ENCODE measurements at places on chromosomes 5 and 9.

- peak; percentile 79 for DNase-seq
Measured at GRCh38 chr9:16321461-16322119, 548.9 kb downstream of the BNC2 start.

DNA sequence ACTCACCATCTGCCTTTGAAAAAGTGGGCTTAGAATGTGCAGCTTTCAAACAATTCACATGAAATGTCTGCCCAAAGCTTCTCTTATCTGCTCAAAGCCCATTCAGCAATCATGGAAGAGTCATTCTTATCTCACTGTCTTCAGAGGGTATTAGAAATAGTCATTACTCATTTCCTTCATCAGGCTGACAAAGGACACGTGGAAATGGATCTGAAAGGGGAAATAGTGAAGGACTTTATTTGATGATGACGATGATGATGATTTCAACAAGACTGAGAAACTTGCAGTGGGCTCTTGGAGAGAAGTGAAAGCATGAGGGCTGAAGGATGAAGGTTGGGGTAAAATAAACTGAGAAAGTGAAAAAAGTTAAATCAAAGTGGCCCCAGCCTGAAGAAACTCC is 194.3 kb downstream of the SMARCA2 start:
- no peak for DNase-seq

GRCh38 chr9:16310278-16311110 is 560.0 kb downstream of the BNC2 start:
- no peak for DNase-seq

GRCh38 chr5:55278778-55279177 is 28.7 kb downstream of the DHX29 start:
- no peak for DNase-seq

DNA sequence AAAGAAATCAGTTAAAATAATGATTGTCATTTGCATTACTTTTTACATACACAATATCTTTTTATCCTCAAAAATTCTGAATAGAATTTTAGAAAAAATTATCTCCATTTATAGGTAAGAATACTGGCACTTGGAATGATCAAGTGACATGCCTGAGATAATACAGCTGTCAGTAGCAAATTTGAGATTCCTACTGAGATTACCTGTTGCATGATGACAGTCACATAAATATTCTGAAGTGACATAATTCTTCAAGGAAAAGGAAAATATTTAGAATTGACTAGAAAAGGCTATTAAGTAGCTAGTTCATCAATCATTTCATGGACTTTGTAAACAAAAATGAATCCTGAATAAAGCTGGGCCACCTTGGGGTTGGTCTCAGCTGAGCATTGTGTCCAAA is 15.2 kb upstream of the ENC1 start:
- no peak for DNase-seq

DNA sequence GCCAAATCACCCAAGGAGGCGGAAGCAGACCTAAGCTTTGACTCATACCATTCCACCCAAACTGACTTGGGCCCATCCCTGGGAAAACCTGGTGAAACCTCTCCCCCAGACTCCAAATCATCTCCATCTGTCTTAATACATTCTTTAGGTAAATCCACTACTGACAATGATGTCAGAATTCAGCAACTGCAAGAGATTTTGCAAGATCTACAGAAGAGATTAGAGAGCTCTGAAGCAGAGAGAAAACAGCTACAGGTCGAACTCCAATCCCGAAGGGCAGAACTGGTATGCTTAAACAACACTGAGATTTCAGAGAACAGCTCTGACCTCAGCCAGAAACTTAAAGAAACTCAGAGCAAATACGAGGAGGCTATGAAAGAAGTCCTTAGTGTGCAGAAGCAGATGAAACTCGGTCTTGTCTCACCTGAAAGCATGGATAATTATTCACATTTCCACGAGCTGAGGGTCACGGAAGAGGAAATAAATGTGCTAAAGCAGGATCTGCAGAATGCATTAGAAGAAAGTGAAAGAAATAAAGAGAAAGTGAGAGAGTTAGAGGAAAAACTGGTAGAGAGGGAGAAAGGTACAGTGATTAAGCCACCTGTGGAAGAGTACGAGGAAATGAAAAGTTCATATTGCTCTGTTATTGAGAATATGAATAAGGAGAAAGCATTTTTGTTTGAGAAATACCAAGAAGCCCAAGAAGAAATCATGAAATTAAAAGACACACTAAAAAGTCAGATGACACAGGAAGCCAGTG is 15.8 kb upstream of the TTC23L start:
- DNase-seq = no peak

DNA sequence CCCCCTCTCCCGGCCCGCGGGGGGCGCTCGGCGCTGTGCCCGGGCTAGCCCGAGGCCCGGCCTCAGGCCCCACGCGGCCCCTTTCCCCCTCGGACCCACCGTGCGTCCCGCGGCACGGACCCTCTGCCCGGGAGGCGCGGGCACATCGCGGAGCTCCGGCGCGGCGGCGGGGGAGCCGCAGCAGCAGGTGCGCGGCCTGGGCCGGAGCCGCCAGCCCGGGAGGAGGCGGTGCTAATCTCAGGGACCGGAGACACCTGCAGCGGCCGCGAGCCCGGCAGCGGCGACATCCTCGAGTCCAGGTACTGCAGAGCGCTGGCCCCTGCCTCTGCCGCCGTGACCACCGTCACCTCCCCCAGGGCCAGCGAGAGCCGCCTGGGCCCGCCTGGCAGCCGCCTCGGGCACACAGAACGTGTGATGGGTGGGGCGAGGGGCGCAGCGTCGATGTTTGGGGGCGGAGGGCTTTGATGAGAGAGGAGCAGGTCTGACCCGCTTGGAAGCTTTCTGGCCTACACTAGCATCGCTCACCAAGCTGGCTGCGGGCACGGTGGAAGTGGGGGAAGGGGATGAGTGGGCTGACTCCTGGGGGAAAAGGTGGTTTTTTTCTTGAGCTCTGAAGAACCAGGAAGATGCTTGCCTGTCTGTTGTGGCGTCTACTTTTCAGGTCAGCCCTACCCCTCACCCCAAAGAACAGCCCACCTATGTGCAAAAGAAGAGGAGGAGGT is 524 bp downstream of the CYFIP2 start:
- peak; percentile 79 for DNase-seq

DNA sequence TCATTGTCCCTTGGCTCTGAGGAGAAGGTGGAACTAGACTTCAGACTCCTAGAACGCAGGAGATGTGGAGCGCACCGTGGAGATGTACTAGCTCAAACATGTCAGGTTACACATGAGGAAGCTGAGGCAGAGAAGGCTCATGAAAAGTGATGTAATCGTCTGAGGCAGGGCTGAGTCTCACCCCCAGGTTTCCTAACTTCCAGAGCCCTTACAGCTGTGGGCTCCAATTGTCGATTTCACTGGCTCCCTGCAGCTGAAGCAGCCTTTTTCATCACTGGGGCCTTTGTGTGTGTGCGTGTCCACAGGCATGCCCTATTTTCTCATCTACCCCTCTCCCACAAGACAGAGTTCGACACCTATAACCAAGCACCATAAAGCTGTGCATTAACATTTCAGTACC is 370.6 kb downstream of the NTRK2 start:
- DNase-seq = no peak

DNA sequence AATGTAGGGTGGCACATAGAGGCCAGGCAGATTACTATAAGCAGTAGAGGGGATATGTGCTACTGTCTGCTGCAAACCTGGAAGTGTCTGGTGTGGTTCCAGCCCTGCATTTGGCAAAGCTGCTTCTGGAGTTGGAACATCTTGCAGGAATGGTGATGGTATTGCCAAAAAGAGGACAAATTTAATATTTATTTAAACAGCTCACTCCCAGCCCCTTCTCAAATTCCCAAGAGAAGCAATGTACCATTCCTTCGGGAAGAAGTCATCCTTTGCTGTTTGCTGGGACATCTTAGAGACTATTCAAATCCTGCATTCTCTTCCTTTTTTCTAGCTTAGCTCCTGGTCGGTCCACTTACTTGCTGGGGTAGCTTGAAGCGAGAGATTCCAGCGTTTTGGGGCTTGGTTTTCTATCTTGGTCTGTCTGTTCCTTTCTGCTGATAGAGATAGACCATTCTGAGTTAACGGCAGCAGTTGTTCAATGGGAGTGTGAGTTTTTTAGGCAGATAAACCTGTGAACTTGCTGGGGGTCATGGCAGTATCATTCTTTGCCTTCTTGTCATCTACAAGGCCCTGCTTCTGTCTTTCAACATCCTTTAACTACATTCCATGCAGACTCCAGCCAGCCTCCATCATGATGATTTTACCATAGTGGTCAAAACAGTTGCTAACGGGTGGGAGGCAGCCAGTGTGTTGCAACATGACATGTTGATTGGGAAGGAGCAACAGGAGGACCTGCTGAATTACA is 69.9 kb downstream of the RCL1 start:
- no peak for DNase-seq

GRCh38 chr5:36658038-36658756 is 51.8 kb downstream of the SLC1A3 start:
- DNase-seq = no peak

GRCh38 chr5:75600535-75600934 is 10.7 kb upstream of the ANKDD1B start:
- no peak for DNase-seq

- no peak for DNase-seq
Measured at GRCh38 chr5:68086857-68087256, 128.7 kb upstream of the PIK3R1 start.

GRCh38 chr5:155983954-155984353 is 343.0 kb upstream of the SGCD start:
- DNase-seq = no peak

GRCh38 chr5:16345454-16345853 is 120.1 kb downstream of the ZNF622 start:
- no peak for DNase-seq

DNA sequence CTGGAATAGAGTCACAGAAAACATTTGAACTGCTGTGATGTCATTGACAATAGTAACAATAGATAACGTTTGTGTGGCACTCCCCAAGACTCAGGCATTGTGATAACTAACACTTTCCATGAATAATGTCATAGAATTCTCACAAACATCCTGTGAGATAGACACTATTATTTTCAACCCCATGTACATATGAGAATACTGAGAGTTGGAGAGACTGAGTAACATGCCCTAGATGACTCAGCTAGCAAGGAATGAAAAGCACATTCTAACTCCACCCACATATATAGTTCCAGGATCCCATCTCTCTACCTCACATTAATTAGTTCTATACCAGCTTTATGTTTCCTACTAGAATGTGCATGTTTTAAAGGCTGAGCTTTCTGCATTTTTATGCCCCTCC is 71.4 kb downstream of the ASTN2 start:
- DNase-seq = no peak

DNA sequence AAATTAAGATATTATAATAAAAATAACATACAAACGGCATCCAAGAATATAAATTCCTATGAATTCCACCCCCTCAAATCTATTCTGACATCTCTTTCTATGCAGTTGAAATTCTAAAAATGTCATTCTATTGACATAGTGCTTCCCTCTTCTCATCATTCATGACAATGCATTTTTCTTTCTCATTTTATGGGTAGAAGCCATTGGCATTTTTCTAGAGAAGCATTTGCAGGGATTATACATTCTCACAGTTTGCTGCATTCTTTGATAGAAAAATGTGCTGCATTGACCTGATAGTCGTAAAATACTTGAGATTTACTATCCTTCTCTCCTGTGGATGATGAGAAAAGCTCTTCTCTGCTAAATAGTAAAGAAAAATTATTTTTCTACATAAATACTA is 760.9 kb upstream of the ACO1 start:
- DNase-seq = no peak

- DNase-seq = no peak
Measured at GRCh38 chr5:137461391-137462264, 37.5 kb downstream of the SPOCK1 start.

DNA sequence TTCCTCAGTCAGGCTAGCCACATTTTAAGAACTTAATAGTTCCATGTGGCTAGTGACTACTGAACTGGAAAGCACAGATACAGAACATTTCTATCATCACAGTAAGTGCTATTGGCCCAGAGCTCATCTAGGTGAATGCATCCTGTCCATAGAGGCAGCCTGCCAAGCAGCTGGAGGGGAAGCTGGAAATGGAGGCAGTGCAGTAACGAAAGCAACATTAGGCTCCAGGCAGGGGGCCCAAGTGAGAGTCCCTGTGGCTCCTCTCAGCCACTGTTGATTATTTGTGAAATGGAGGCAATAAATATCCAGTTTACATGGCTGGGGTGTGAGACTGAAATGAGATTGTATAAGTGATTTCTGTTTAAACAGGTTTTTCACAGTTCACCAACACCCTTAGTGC is 227.2 kb upstream of the KLF9 start:
- no peak for DNase-seq

- DNase-seq = no peak
Measured at GRCh38 chr5:8005416-8005815, 136.5 kb downstream of the MTRR start.

DNA sequence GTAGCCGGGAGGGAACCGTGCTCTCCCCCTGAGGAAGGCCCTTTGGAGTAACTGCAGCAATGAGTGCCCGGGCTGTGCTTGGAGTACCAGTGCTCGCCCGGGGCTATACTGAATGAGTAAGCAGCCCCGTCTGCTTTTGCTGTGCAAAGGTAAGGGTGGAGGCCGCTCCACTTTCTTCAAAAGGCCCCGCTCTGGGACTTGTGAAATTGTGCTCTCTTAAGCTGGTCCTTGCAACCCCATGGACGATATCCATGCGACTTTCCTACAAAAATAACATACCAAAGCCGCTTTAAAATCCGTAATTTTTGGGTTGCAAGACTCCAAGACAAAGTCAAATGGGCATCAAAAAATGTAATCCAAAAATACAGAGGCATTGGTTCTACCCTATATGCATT is 578 bp upstream of the TNFAIP8 start:
- no peak for DNase-seq

DNA sequence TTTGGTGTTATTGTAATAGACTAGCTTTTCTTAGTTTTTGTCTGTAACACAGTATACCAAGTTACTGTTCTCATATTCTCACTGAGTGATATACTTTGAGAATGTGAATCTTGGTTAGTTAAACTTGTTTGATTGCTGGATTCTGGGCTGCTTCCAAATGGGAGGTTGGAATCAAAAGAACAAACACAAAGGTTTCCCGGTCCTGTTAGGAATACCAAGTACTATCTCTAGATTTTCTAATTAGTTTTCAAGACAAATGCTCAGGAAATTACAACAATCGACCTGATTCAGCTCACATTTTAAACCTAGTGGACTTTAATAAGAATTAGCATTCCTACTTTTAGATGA is 244.3 kb downstream of the CSNK1G3 start:
- DNase-seq = no peak

DNA sequence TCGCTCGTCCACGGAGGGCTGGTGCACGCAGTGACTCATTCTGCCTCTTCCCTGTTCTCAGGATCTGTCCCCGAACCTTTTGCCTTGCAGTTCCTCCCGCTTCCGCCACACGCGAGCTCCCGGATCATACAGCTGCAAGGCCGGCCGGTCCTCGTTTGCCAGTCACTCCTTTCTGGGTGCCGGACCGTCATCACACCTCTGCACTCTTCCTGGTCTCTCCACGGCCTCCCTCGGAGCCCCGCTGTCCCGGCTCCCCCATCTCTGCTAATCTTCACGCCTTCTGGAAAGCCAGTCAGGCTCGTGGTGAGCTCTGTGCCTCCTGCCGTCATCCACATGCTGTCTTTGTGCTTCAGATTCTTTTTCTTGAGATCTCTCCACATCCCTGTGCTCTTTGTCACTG is 91.8 kb downstream of the STX17 start:
- DNase-seq = no peak
